ENCODE measurements at places on chromosomes 5 and 9.

DNA sequence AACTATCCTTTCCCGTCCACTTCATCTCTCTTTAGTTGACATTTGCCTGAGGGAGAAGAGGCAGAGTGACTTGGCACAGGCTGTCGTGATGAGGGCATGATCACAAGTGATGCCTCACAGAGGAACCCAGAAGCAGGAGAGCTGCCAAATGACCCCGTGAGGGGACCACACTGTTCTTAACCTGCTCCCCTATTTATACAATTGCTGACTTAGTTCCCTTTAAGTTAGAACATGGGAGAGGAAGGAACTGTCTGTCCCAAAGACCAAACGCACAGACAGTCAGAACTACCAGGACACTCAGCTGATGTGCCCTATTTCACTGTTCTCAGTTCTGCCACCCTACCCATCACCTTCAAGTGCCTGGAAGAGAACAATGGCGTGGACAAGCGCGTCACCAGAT lies 73.7 kb downstream of the SLC1A3 start:
- DNase-seq: no peak

- no peak for DNase-seq
Observed at GRCh38 chr5:74767579-74767913, 497 bp downstream of the NSA2 start.

GRCh38 chr9:110446171-110446570 lies 108.5 kb upstream of the TXNDC8 start:
- no peak for DNase-seq

DNA sequence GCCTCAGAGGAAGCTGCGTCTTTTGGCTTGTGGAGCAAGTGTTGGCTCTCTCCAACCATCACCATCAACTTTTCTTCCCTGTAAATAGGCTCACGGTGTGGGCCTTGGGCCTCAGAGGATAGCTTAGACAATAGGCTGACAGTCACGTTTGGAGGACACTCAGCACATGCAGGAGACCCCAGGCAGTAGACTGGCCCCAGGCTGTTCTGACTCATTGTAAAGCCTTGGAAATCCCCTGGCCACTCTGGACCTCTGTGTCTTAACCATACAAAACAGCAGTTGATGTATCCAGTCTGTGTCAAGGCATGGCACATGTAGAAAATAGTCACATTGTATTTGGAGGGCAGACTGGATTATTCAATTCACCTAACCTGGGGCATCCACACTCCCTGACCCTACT lies 18.6 kb downstream of the CD74 start:
- DNase-seq: no peak

DNA sequence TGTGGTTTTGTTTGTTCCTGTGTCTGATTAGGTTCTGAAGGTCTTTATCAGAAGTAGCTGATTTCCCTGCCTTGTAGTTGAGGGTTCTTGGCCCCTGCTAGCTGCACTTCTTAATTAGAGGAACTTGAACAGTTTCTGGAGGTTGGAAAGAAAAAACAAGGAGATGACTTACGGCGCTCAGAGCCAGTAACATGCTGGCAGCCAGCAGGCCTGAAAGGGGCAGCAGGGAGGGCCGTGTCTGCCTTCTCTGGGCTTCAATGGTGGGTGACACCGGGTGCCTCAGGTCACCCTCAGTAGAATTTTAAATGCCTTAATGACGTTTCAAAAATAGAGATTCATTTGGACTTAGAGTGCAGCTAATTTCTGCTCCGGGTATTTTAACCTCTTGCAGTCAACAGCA lies 15.8 kb downstream of the UBE2QL1 start:
- no peak for DNase-seq

DNA sequence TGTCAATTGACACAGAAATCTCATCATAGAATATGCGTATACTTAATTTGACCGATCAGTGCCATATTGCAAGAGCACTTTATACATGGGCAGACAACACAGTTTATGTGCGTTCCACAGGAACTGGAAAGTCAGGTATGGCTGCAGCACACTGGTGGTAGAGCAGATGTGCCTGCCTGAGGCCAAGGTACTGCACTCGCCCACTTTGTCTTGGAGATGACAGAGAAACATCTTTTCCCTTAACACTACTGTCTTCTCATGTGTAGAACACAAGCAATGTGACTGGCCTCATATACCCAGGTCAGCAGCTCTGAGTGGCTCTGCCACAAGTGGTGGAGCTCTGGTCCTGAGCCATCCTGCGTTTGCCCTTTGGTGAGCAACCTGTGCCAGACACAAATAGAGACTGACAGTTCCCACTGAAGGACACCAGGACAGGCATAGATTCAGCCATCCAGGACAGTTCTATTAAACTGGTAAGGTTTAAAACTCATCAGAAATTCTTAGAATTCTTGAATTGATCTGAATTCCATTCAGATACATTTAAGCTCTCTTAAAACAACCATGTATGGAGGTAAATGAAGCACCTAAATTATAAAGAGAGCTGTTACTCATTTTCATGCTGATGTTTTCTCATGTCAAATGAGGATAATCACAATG lies 21.0 kb upstream of the PPP2CA start:
- DNase-seq: no peak

DNA sequence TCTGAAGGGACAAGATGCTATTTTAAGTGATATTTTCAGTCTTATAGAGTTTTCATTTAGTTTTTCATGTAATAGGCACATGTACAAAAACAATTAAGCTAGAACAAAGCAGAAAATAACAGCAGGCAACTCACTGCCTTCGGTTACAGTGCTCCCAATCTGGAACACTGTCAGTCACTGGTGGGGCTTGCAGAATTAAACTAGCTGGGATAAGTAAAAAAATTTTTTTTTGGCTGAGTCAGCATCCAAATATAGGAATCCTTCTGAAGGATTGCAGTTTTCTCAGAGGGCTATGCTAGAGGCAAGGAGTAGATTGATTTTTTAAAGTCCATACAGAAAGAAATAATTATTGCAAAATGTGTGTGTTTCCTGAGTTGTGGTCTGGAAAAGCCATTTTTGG lies 250.2 kb upstream of the RFX3 start:
- DNase-seq: no peak
